Activated CD8-positive, alpha-beta memory T cell treated with anti-CD3 and anti-CD28 coated beads for 48 hours (primary cell): ENCODE measurements at places on chromosomes 2 and 18.

DNA sequence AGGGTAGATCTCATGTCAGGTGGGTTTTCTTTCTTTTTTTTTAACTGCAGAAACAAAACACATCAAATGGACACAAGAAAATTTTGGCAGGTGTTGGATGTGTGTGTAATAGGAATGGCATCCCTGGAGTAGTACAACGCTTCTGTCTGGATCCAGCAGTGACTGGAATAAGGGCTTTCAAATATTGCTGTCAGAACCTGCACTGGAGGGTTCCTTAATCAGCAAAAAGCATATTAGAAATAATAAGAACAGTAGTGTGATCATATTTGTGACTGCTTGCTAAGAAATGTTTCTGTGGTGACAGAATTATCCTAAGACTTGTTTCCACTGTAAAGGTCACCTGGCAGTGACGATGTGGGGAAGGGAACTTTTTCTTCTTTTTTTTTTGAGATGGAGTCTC, 30.8 kb downstream of the CREG2 start:
- no peak for DNase-seq

- DNase-seq: no peak
Observed at GRCh38 chr18:37445368-37445767, 120.2 kb downstream of the CELF4 start.

DNA sequence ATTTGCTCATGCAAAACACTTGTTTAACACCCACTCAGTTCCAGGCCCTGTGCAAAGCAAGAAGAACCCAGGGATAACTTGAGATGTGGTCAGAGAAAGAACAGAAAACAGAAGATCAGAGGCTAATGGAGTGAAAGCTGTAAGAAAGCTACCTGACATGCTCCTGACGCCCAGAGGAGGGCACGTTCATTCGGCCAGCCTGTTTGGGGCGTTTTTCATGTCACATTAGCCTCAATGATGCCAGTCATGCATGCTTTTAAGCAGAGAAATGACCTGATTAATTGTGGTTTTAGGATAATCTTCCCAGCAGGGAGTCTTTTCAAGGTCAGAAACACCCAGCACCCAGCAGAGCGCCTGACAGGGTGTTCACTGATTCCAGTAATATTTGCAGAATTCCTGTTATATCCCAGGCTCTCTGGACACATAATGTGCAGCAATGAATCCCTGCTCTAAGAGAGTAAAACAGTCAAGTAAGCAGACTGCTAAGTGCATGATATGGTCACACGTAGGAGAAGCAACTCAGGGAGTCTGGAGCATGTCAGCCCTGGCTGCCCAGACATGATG, 320.0 kb downstream of the LRATD1 start:
- DNase-seq: no peak

DNA sequence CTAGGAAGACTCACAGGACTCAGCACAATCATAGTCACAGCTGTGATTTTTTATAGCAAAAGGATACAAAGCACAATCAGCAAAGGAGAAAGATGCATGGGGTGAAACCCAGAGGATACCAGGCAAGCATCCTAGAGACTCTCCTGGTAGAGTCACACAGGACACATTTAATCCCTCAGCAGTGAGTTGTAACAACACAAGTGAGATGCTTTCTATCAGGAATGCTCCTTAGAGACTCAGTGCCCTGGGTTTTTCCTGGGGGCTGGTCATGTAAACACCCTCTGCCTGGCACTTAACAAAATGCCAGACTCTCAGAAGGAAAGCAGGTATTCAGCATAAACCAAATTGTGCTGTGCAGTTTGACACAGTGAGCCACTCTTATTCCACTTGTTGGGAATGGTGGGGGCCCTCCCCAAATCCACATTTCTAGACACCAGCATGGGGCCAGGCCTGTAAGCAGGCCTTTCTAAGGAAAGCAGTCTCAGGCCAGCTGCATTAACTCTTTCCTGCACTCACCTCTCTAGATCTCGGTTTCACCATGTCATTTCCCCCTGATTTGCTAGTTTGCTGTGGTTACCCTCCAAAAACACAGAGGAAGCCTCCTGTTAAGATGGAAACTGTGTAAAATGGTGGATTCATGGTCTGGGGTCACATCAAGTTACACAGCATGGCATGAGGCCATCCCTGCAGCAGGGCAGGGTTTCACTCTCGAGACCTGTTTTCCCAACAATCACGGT, 16.9 kb upstream of the RNU4ATAC start:
- no peak for DNase-seq

GRCh38 chr18:32848826-32849225, 76.0 kb upstream of the KLHL14 start:
- no peak for DNase-seq

DNA sequence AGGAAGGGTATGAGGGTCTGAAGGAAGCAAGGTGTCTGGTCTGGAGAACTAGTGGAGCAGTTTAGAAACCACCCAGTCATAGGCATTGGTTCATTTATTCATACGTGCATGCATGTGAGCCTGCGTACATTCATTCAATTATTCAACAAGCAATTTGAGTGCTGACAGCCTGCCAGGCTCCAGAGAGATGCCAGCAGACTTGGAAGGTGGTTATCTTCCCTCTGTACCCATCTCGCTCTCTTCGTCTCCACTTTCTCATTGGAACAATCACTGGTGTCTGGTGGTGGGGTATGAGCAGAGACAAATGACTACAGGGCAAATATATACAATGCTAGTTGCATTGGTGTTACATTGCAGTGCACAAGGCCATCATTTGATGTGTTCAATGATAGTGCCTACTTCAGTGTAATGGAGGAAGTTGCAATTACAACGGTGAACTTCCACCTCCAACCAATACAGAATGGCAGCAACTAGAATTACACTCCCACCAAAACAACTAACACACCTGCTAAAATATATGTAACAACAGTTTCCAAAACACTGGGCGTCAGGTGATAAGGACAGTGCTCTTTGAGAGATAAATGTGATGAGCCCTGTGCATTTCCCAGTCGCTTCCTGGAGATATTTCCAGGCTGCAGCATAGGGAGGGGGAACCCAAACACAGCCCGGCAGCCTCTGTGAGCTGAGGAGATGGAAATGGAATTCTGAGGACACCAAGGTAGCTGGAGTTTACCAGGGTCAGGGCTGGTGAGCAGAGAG, 32.6 kb upstream of the CNGA3 start:
- DNase-seq: no peak

DNA sequence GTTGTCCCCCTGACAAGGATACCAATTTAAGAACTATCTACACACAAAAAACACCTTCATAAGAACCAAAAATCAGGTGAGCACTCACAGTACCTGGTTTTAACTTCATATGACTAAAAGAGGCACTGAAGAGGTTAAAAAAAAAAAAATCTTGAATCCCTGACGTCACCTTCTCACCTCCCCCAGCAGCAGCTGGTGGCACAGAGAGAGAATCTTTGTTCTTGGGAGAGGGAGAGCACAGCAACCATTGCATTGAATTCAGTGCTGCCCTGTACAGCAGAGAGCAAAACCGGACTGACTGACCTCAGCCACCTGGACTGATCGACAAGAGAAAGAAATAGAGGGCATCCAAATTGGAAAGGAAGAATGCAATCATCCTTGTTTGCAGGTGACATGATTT, 566.0 kb downstream of the TMX3 start:
- DNase-seq: no peak

- DNase-seq: no peak
Observed at GRCh38 chr2:197472166-197472565, 18.8 kb downstream of the COQ10B start.

GRCh38 chr2:191245869-191246531, 796 bp downstream of the MYO1B start:
- peak; percentile 23 for DNase-seq

DNA sequence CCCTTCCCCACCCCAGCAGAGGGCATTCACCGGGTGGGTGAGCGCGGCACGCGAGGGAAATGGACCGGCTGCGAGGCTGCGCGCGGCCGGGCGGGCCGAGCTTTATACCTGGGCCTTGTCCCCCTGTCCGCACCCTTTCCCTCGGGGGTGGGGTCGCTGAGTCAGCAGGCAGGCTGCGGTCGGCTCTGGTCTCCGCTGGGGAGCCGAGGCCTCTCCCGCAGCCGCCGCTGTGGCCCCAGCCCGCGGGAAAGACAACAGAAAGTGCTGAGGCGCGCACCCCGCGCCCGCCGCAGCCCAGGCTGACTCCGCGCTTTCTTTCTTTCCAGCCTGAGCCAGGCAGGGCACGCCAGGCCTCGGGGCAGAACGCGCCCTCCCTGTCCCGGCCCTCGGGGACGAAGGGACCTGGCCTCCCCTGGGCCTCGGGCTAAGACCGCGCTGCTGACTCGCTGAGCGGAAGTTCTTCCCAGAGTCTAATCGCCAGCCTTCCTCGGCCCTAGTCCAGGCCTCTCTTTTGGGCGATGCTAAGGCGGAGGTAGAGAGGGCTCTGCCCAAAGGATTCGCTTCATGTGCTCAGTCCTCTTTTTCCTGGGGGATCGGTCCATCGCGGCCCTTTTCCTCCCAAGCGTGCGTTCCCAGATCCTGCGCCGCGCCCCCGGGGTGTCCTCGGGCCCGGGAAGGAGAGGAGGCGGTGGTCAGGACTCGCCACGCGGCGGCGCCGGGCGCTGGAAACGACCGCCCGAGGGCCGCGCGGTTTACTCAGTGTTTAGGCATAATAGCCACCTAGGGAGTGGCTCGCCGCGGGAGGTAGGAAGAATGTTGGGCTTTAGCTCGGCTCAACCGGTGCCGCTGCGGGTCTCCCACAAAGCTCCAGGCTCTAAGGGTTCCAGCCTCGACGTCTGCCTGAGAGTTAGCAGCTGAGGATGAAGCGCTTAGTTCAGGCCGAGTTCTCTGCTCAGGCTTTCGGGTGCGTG, at the start of gene CRYBA2:
TSS of gene CRYBA2 (minus strand) at position 78 of the 971 bp plus-strand sequence. CDS start 246 bp downstream, outside the sequence.
- DNase-seq: no peak

DNA sequence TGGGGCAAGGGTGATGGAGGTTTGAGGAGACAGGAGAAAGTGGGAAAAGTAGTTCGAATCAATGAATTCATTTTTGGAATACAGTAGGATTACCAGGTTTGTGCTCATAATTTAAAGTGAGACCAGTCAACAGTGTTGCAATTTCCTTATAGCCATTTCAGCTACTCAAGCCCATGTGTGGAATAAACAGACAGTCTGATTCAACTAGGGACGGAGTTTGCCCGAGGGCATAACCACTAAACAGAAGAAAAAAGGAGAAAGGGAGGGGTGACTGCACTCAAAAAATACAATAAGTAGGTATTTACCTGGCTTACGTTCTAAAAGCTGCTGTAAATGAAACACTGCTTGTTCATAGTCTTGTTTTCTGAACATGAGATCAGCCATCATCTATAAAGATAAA, 55.2 kb downstream of the TTC21B start:
- no peak for DNase-seq
